ENCODE measurements at places on chromosomes 2 and 18.

GRCh38 chr18:77151772-77152520 lies 19.4 kb upstream of the MBP start:
- no peak for DNase-seq

- DNase-seq, result no peak
Observed at GRCh38 chr2:12923907-12924610, 207.3 kb downstream of the TRIB2 start.

- DNase-seq, result no peak
Observed at GRCh38 chr2:221716426-221717303, 144.6 kb upstream of the EPHA4 start.

DNA sequence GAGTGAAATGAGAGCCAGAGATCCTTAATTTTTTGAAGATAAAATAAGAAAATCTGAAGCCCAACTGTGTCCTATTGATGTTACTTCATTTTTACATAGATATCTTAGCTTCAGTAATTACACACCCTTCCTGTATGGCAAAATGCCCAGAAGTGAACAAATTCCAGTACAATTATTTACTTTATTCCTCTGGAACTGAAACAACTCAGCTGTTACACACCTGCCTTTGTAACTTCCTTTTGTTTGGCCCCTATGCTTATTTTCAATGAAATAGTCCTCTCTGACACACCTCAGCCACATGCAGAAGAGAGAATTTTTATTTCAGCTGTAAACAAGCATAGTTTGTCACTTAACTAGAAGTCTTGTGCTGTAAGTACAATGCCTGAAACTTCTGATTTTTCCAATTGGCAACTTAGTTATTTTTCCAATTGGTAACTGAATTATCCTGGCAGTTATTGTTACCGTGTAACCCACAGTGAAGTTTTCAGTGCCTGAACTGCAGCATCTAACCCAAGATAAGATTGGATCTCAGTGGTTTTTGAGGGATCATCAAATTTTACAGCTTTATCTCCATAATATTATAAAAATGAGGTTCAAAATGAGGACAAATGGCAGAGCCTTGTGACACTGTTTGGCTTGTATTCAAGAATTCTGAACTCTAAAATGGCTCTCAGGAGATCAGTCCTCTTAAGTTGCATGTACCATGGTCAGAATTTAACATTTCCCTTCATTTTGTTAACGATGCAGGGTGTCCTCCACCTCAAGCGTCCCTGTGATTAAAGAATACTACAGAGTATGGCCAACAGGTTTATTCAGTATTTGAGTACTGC lies 82.6 kb downstream of the PKP4 start:
- DNase-seq, result no peak

DNA sequence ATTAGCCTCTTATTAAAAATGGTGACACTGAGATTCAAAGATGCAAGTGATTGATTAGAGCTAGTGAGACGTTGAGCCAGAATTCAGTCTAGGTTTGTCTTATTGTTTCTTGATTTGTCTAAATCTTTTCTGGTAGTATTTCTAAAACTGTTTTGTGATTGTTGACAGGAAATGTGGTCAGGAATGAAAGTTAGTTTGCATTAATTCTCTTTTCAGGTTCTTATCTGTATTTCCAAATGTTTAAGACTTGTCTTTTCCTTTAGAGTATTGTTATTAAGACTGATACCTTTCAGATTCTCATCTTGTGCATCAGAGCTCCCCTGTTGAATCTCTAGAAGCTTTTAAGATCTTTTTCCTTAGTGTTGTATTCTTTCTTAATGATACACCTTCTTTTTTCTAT lies 89.3 kb downstream of the MBD5 start:
- no peak for DNase-seq

DNA sequence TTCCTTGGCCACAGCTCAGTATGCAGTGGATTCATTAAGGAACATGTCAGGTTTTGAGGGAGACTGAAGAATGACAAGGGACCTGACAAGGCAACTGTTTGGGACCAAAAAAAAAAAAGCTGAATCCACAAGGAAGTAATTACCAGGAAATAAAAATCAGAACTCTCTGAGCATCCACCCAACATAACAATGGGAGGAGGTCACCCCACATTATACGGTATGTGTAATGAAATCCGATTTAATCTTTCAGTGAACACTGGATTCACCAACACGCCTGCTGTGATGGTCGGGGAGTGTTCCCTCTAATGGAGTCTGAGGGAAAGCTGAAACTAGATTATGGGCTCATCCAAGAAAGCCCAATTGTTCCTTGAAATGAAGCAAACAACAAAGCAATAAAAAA lies 329.3 kb downstream of the ETAA1 start:
- no peak for DNase-seq

- DNase-seq, result no peak
Observed at GRCh38 chr2:150939087-150939486, 322.6 kb downstream of the RBM43 start.

GRCh38 chr2:98468621-98469236 lies 24.1 kb downstream of the INPP4A start:
- no peak for DNase-seq

- no peak for DNase-seq
Observed at GRCh38 chr2:145303536-145303935, 783.6 kb upstream of the ZEB2 start.

- DNase-seq, result no peak
Observed at GRCh38 chr2:235332240-235332890, 161.5 kb upstream of the AGAP1 start.

GRCh38 chr18:3830604-3831003 lies 380.6 kb downstream of the TGIF1 start:
- DNase-seq, result no peak

- no peak for DNase-seq
Observed at GRCh38 chr2:16604236-16604635, 61.4 kb downstream of the CYRIA start.

GRCh38 chr18:67318651-67319050 lies 197.9 kb downstream of the DSEL start:
- DNase-seq, result no peak

DNA sequence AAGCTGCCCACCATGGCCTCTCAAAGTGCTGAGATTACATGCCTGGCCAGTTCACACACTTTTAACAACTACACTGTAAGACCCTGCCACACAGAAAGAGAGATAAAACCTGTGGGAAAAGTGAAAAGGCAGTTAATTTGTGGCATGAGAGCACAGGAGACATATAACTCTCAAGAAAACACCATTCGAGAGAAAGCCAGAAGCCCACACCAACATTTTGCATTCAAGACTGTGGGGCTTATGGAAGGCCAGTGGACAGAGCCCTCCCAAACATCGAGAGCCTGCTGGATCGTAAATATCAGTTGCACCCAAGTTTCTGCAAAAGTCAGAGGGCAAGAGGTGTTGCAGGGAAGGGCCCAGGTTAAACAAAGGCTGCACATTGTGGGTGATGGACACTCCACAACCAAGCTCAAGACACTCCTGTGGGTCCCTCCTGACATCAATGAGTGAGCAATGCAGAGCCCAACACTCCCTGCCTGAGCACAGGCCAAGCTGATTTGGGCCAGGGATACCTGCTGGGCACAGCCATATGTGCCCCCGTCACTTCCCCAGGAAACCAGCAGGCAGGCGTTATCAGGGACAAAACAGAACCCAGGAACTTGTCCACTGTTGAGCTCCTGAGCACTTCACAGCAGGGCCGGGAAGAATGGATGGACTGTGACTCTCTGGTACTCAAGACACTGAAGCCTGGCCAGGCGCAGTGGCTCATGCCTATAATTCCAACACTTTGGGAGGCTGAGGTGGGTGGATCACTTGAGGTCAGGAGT lies 114.4 kb downstream of the ZFP36L2 start:
- DNase-seq, result no peak

GRCh38 chr18:21803495-21803894 lies 62.9 kb downstream of the MIB1 start:
- no peak for DNase-seq

- peak; percentile 28 for DNase-seq
Observed at GRCh38 chr2:201642086-201642578, 1.2 kb downstream of the TMEM237 start.

DNA sequence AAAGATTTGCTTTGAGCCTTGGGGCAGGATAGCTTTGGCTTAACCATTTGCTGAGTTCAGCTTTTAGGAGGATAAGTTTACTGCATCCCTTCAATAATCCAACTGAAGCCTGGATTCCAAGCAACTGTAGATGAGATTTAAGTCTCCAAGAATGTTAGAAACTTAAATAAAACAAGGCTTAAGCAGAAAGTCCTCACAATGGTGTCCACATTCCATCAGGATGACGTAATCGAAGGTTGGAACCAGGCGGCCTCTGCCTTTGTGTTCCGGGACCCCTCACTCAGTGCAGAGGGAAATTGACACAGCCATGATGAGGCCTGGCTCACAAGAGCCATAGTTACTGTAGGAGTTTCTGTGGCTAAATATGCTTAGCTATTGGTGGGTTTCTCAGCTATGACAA lies 260.4 kb downstream of the LPIN1 start:
- DNase-seq, result peak; percentile 45

GRCh38 chr2:143933946-143934569 lies 585.9 kb downstream of the ZEB2 start:
- no peak for DNase-seq

DNA sequence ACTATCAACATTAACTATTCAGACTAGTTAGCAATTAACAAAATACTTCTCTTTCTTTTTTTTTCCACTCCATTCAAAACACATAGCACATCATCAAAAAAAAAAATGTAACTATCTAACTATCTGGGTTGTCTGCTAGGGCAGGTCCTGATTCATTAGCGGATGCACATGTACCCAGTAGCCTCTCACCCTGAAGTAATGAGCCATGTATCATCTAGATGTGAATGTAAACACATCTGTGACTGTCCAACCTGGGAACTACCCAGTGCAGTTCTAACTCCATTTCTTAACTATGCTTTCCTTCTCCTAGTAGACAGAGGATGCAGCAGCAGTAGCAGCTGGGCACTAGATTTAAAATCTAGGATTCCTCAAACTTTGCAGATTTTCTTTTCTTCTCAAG lies 183.1 kb upstream of the PIK3C3 start:
- DNase-seq, result no peak

DNA sequence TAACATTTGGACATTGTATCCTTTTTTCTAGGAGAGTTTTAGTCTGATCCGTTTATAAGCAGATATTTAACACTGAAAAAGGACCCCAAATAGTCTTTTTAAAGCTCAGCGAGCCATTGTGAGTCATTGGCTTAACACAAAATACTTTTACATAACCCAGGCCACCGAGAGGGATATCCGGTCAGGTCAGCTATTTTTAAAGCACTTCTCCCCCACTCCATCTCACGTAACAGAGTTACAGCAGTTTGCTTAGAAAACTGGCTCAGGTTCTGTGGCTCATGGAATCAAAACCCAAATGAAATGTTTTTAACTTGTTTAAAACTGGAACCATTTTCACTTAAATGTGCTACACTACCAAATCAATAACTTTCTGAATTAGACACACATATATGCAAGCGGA lies 23.9 kb downstream of the COL4A3 start:
- no peak for DNase-seq

GRCh38 chr2:222566229-222566628 lies 89.7 kb downstream of the FARSB start:
- no peak for DNase-seq

DNA sequence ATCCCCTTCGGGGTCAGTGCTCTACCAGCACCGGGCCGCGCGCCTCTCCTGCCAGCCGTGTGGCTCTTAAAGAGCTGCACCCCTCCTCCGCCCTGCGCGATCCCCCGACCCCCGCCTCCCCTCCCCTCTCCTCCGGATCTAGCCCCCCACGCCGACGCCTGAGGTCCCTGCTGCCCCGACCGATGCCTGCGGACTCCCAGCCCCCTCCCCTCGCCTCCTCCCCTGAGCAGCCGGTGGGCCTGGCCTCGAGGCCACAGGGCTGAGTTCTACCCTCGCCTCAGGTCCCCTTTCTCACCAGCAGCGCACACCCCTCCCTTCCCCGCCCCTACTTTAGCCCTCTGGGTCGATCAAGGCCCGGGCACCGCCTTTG lies 5.8 kb upstream of the SIX3 start:
- no peak for DNase-seq

DNA sequence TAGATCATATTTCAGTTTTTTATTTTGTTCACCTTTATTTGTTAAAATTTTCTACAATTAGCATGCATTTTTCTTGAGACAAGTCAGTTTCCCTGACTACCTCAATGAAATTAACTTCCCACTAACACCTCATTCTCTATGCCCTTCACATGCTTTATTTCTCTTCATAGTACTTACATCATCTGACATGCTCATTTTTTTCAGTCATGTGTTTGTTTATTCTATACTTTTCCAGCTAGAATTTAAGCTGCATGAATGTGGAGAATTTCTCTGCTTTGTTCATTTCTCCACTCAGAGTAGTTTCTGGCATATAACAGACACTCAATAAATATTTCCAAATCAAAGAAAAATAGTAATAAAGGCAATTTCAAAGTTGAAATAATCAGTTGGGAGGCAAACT lies 78.9 kb upstream of the SCN7A start:
- DNase-seq, result no peak
